Gastrocnemius medialis (tissue), 4 donors: ENCODE measurements at places on chromosomes 12 and 14. TPM values are rescaled to one million over a fixed set of nuclear protein-coding genes. Genes with fewer than 3 reads are reported as not detected.

- H3K36me3 ChIP-seq = no peaks in the 10 kb centered on the region
- DNase-seq = no peak
- H3K4me1 ChIP-seq = no peaks in the 10 kb centered on the region
- H3K27me3 ChIP-seq = no peaks in the 10 kb centered on the region
Measured at GRCh38 chr12:128387811-128388422, 120.9 kb downstream of the TMEM132C start.

GRCh38 chr12:105641749-105642148 lies 311.3 kb downstream of the C12orf75 start:
- no peak for DNase-seq
- no peaks in the 10 kb centered on the region for H3K4me1 ChIP-seq
- no peak overlapping the region for H3K4me3 ChIP-seq
- H3K27ac ChIP-seq = no peak overlapping the region
- H3K27me3 ChIP-seq = no peaks in the 10 kb centered on the region

- H3K4me3 ChIP-seq = no peak overlapping the region
- DNase-seq = no peak
- no peak overlapping the region for H3K27ac ChIP-seq
Measured at GRCh38 chr14:30125322-30125979, 197.8 kb upstream of the PRKD1 start.

- H3K27ac ChIP-seq = no peak overlapping the region
- DNase-seq = no peak
Measured at GRCh38 chr12:62434494-62435302, 31.9 kb upstream of the MON2 start.

GRCh38 chr14:91223028-91223783 lies 21.3 kb downstream of the GPR68 start:
- no peaks in the 10 kb centered on the region for H3K27me3 ChIP-seq
- H3K4me1 ChIP-seq = no peaks in the 10 kb centered on the region
- H3K4me3 ChIP-seq = no peak overlapping the region
- no peak overlapping the region for H3K27ac ChIP-seq

GRCh38 chr14:28653521-28653920 lies 113.1 kb upstream of the FOXG1 start:
- no peak for DNase-seq
- H3K27me3 ChIP-seq = no peaks in the 10 kb centered on the region
- H3K4me1 ChIP-seq = no peaks in the 10 kb centered on the region
- no peaks in the 10 kb centered on the region for H3K36me3 ChIP-seq
- no peak overlapping the region for H3K27ac ChIP-seq
- H3K4me3 ChIP-seq = no peak overlapping the region

DNA sequence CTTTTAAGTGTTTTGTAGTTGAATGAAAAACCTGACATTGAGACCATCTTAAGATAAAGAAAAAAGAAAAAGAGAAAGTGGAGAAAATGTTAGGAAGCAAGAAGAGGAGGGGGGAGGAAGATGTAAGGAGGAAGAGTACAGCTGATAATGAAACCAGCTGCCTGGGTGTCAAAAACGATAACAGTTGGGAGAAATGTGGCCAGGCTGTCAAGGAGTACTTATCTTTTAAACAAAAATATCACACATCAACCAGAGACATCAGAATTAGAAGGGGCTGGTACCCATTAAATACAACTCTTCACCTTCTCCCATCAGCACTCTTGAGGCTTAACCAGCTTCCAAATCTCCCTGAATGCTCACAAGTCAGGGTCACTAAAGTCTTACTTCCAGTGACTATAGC lies 4.5 kb downstream of the SLC11A2 start:
- no peaks in the 10 kb centered on the region for H3K27me3 ChIP-seq
- H3K36me3 ChIP-seq = no peaks in the 10 kb centered on the region
- peak overlapping the region; percentile 51 for H3K27ac ChIP-seq
- peaks cover 33% of the 10 kb centered on the region for H3K4me1 ChIP-seq
- DNase-seq = no peak

GRCh38 chr12:113396828-113397496 lies 6.7 kb downstream of the SDS start:
- H3K36me3 ChIP-seq = no peaks in the 10 kb centered on the region
- no peak for DNase-seq
- H3K4me3 ChIP-seq = no peak overlapping the region
- H3K27me3 ChIP-seq = no peaks in the 10 kb centered on the region
- no peaks in the 10 kb centered on the region for H3K4me1 ChIP-seq

DNA sequence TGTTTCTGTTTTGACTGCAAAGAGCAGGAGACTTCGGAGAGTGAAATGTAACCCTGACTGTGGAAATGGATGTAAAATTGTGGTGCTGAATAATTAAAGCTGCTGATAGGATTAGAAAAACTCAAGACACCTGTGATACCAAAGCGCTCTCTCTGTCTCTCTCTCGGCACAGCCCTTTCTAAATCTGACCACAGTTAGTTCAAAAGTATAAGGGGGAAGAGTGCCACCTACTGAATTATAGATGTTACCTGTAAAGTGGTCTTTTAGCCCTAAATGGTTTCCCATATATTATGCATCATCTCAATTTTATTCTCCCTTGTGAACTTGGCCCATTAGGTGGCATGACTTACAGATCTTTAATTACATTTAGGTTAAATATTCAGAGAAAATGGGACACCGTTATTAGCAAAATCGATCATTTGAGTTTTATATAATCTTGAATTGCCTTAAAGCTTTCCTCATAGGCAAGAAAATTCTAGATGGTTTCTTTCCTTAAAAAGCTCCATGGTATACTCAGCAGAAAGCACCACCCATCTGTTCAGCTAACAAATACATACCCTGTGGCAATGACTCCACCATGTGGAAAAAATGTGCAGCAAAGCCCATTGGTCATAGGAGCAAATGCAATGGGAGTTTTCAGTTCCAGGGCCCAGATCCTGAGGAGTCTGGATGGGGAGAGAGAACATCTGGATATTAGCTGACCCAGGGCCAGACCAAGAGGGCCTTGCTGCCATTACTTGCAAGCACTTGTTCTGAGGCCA lies 18.1 kb downstream of the RFC5 start:
- peaks cover 95% of the 10 kb centered on the region for H3K36me3 ChIP-seq
- no peak overlapping the region for H3K4me3 ChIP-seq
- no peaks in the 10 kb centered on the region for H3K27me3 ChIP-seq
- no peak for DNase-seq

DNA sequence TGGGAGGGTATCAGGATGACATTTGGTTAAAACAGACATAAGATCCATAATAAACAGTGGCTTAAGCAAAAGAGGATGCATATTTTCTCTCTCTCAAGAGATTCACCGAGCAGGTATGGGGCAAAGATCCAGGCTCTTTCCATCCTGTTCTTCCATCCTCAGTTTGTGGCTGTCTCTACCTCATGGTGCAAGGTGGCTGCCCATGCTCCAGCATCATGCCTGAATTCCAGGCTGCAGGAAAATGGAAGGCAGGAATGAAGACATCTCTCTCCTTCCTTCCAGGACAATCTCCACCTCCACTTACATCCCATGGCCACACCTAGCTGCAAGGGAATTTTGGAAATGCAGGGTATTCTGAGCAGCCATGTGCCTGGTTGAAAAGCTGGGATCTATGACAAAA lies 136.0 kb downstream of the GLT1D1 start:
- no peaks in the 10 kb centered on the region for H3K4me1 ChIP-seq
- H3K27ac ChIP-seq = no peak overlapping the region
- no peaks in the 10 kb centered on the region for H3K27me3 ChIP-seq
- DNase-seq = no peak
- no peak overlapping the region for H3K4me3 ChIP-seq
- H3K36me3 ChIP-seq = no peaks in the 10 kb centered on the region

- H3K36me3 ChIP-seq = no peaks in the 10 kb centered on the region
- no peaks in the 10 kb centered on the region for H3K4me1 ChIP-seq
- no peak overlapping the region for H3K4me3 ChIP-seq
- H3K27me3 ChIP-seq = no peaks in the 10 kb centered on the region
- no peak for DNase-seq
Measured at GRCh38 chr14:79544698-79545070, 666.6 kb downstream of the DIO2 start.

DNA sequence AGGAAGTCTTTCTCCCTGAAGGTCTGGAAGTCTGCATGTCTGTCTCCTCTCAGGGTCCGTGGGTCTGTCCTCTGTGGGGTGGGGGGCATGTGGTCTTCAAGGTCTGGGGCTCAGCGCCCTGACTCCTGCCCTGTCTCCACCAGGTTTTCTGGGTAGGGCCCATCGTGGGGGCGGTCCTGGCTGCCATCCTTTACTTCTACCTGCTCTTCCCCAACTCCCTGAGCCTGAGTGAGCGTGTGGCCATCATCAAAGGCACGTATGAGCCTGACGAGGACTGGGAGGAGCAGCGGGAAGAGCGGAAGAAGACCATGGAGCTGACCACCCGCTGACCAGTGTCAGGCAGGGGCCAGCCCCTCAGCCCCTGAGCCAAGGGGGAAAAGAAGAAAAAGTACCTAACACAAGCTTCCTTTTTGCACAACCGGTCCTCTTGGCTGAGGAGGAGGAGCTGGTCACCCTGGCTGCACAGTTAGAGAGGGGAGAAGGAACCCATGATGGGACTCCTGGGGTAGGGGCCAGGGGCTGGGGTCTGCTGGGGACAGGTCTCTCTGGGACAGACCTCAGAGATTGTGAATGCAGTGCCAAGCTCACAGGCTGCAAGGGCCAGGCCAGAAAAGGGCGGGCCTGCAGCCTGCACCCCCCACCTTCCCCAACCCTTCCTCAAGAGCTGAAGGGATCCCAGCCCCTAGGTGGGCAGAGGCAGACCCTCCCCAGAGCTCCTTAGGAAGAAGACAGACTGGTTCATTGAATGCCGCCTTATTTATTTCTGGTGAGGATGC lies 3.4 kb downstream of the AQP5 start:
- H3K27ac ChIP-seq = no peak overlapping the region
- H3K27me3 ChIP-seq = peaks cover 35% of the 10 kb centered on the region
- no peak for DNase-seq
- no peak overlapping the region for H3K4me3 ChIP-seq
- H3K36me3 ChIP-seq = no peaks in the 10 kb centered on the region

DNA sequence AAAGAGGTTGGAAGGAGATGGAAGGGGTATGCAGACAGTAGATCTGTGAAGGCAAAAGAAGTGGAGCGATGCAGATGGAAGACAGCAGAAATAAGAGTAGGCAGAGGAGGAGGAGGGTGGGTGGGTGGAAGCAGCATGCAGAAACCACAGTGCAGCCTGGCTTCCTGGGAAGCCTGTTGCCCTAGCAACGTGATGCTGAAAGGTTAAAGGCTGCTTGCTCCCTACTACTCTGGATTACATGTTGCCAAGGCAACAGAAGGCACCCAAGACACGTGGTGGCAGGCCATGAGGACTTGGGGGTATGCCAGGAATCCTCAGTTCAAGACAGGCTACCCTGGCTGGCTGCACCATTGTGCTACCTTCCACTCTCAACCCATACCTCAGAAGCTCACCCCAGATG lies 129.6 kb downstream of the GRIN2B start:
- no peak overlapping the region for H3K4me3 ChIP-seq
- DNase-seq = no peak
- H3K4me1 ChIP-seq = no peaks in the 10 kb centered on the region
- H3K27me3 ChIP-seq = no peaks in the 10 kb centered on the region

GRCh38 chr12:116048879-116049278 lies 228.6 kb downstream of the MED13L start:
- peaks cover 85% of the 10 kb centered on the region for H3K4me1 ChIP-seq
- H3K27me3 ChIP-seq = no peaks in the 10 kb centered on the region
- peak overlapping the region; percentile 65 for H3K27ac ChIP-seq
- no peak overlapping the region for H3K4me3 ChIP-seq

GRCh38 chr14:99702115-99702514 lies 18.0 kb downstream of the CYP46A1 start:
- H3K27ac ChIP-seq = no peak overlapping the region
- H3K36me3 ChIP-seq = no peaks in the 10 kb centered on the region
- DNase-seq = no peak
- no peak overlapping the region for H3K4me3 ChIP-seq

ENDOU gene
- not detected for total RNA-seq

KTN1 gene
- 336 TPM for total RNA-seq

LRFN5 gene
- 0.33 TPM for total RNA-seq

CD69 gene
- 0.72 TPM for total RNA-seq
